ENCODE measurements at places on chromosomes 11 and 22.

GRCh38 chr11:123246749-123247495, 51.9 kb upstream of the CLMP start:
- peak; percentile 35 for DNase-seq

- peak; percentile 9 for DNase-seq
These were observed 94.6 kb upstream of the OR9G4 start for GRCh38 chr11:56842814-56843794.

GRCh38 chr11:25350899-25351803, 854.3 kb downstream of the LUZP2 start:
- no peak for DNase-seq

DNA sequence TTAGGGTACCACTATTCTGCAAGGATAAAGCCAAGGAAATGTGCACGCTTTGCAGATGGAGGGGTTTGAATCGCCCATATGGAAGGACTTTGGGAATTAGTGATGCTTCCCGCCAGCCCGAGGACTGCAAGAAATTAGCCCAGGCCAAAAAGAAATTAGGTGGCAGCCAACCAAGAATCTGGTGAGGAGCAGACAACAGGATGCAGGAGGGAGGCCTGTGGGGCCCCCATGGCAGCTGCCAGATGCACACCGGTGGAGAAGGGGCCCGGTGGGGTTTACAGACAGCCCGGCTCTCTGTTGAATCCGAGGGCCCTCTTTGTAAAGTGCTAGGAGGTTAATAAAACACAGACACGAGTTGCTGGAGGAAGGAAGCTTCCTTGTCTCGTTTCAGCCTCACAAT, 73.5 kb downstream of the TIMP3 start:
- no peak for DNase-seq

DNA sequence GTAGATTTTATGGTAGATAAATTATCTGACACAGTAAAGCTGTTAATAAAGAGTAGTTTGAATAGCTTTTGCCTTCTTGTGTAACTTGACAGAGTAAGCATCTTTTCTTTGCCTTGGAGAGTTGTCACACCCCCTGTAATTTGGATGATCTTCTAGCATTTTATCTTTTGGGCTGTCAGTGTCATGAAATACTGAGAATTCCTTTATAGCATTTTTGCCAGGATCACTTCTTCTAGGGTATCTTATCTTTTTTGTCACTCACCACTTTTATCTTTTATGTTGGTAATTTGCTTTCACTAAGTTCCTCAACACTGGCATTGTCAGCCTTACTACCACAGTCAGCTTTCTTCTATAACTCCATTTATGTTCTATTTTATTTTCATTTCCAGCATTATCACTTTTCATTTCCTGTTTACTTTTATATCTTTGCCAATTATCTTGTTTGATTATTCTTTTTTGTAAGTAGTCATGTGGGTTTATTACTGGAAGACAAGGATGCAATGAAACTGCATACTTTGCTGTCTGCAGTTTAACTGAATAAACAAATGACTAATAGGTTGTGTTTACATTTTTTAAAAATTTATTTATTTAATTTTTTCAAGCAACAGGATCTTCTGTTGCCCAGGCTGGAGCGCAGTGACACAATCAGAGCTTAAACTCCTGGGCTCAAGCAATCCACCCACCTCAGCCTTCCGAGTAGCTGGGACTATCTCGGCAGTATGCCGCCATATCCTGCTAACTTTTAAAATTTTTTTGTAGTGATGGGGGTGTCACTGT, 28.1 kb upstream of the ACAT1 start:
- no peak for DNase-seq

- DNase-seq, result no peak
These were observed 52.3 kb downstream of the SHISAL1 start for GRCh38 chr22:44260216-44261035.

GRCh38 chr11:61611309-61611708, 30.4 kb upstream of the SYT7 start:
- no peak for DNase-seq

DNA sequence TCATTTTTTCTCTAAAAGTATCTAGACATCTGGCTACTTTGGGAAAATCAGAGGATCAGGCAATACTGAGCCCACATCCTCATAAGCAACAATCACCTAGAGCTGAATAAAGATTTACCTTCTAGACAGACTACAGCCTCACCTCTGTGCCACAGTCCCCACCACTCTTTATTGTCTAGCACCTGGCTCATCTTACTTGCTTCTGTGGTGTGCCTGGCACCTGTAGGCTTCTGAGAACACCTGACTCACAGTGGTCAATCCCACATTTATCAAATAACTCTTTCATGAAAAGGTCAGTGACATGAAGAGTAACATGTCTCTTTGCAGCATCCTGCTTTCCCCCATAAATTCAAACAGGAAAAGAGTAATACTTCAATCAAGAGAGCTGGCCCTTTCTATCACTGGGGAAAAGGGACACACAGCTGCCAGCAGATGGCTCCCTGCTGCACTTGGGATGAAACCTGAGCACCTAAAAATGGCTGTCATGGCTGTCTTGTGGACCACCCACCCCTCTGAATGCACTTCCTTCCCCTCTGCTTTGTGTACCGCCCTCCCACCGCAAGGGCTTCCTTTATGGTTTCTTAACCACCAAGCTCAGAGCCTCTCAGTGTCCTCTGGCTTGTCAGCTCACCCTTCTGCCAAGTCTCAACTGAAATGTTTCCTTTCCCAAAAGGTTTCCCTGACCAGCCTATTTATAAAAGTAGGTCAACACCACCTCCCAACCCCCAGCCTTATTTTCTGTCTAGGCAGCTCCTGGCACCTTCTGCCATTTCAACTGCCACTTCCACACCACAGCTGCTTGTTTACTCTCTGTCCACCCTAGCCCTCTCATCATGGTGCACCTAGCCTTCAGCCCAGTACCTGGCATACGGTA, 9.3 kb downstream of the TFIP11 start:
- DNase-seq, result no peak

DNA sequence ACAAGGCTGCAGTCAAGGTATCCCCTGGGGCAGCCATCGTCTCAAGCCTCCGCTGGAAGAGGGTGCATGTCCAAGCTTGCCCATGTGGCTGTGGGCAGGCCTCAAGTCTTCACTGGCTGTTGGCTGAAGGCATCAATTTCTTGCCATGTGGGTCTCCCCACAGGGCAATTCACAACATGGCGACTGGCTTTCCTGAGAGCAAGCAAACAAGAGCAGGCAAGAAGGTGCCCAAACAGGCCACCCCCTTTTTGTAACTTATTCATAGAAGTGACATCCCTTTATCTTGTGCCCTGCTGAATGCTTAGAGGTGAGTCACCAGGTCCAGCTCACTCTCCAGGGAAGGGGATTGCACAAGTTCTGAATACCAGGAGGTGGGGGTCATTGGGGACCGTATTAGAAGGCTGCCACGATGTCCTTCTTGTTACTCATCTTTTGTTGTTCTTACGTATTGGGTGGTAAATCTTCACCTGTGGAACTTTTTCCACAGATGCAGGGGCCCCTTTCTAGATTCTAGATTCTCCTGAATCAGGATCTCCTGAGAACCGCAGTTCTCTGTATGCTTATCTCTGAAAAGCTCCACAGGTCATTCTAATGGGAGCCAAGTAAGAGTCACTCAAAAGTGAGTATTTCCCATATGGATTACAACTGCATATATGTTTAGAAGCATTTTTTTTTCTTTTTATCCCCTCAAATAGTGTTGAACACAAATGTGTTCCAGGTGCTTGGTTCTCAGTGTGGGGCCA, 44.2 kb upstream of the MICAL2 start:
- peak; percentile 96 for DNase-seq

DNA sequence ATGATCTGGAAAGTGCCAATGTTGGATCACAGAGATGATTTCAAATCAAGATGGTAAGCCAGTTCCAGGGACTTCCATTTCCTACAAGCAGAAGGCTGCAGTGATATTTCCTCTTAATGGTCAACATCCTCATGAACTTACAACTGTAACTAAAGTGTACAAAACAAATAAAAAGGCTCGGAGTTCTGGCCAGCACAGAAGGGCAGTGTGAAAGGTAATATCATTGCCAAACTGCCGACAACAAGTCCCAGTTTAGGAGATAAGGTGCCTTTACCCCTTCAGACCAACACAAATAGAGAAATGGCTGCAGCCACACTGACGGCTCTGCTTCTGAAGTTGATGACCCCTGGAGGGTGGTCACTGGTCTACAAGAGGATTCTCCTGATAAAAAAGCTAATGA, 91.1 kb downstream of the ETS1 start:
- no peak for DNase-seq

DNA sequence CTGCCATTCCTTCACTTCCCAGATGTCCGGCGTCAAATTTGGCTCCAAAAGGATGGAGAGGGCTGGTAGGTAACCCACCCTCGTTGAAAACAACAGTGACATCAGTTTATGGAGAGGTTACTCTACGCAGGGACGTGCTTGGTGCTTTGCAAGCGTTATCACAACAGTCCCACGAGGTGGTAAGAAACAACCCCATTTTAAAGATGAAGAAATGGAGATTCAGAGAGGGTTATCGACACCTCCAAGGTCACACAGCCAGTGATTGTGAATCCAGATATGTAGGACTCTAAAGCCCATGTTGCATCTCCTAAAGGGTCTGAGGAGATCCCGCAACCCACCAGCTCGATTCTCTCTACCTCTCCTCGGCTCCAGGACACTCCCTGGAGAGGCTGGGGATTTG, 773 bp downstream of the MIAT start:
- DNase-seq, result no peak

DNA sequence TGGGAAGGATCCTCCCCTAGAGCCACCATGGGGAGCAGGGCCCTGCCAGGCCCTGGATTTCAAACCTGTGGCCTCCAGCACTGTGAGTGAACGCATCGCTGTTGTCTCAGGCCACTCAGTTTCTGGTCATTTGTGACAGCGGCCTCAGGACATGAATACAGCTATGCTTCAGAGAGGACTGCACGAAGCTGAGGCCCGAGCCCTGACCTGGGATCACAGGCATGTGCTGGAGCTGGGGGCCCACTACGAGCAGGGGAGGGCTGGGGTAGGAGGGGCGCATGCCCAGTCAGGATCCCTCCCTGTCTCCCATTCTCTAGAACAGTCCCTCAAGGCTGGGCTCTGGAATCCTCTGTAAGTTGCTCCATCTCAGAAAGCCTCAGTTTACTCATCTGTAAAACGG, 242.1 kb downstream of the CTTN start:
- DNase-seq, result no peak

DNA sequence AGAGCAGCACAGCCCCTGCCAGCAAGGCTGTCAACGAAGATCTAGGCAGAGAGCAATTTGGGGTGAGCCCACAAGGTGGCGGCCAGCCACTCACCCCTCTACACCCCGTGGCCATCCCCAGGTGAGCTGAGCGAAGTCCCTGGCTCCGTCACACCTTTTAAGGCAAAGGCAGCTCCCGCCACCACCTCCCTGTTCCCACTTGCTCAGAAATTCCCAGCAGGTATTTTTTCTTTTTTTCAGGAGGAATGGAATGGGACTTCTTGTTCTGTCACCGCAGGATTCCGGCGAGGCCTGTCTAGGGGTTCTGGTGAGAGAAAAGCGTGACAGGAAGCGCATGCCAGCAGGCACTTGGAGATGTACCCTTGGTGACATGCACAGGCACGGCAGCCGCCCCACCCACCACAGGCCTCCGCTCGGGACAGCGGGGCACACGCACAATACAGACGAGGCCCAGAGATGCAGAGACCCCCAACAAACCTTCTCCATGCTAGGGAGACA, 10.0 kb downstream of the RPL3 start:
- DNase-seq, result no peak

DNA sequence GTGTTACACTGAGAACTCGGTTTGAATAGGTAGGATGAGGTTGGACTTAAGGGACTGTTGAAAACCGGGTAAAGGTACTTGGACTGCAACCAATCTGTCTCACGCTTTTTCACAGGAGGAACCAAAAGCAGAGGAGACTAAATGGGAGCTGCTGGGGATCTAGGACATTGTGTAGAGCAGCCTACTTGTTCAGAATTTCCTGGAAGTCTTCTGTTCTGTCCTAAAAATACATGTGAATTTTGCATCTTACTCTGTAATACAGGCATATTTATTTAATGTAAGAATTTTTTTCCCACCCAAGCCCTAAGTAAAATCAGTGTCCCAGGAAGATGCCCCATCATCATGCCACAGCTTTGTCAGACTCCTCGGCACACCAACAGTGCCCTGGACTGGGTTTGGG, 52.1 kb upstream of the TBCEL start:
- no peak for DNase-seq

DNA sequence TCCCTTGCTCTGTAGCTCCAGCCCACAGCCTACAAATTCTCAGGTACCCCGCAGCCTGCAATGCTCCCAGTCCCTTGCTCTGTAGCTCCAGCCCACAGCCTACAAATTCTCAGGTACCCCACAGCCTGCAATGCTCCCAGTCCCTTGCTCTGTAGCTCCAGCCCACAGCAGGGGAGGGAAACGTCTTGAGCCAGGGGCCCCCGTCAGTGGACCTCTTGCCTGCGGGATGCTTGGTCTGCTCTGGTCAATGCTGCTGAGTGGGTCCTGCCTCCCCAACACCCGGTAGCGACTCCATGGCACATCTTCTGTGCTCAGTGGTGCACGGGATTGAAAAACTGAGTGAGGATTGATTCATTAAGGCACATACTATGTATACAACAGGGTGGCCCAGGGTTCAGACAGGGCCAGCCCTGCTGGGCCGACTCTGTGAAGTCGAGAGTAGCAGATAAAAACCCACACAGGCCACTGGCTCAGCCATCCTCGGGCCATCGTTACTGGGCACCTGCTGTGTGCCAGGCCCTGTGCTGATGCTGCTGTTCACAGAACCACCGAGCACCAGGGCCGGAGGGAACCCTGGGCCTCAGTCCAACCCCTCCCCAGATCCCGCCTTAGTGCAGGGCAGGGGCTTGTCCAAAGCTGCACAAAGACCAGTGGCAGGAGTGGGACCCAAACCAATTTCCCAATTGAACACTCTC, 69.7 kb downstream of the MYO7A start:
- no peak for DNase-seq

GRCh38 chr11:123122341-123122740, 60.4 kb upstream of the HSPA8 start:
- DNase-seq, result no peak

GRCh38 chr22:37313376-37314314, 31.3 kb downstream of the CYTH4 start:
- no peak for DNase-seq

- DNase-seq, result no peak
These were observed 54.4 kb downstream of the TMEM135 start for GRCh38 chr11:87092159-87092558.

GRCh38 chr11:66347425-66348276, at the start of gene B4GAT1:
Gene B4GAT1 (minus strand): TSS chr11:66347629. CDS start chr11:66347545, 84 bp downstream.
- DNase-seq, result peak; percentile 91

DNA sequence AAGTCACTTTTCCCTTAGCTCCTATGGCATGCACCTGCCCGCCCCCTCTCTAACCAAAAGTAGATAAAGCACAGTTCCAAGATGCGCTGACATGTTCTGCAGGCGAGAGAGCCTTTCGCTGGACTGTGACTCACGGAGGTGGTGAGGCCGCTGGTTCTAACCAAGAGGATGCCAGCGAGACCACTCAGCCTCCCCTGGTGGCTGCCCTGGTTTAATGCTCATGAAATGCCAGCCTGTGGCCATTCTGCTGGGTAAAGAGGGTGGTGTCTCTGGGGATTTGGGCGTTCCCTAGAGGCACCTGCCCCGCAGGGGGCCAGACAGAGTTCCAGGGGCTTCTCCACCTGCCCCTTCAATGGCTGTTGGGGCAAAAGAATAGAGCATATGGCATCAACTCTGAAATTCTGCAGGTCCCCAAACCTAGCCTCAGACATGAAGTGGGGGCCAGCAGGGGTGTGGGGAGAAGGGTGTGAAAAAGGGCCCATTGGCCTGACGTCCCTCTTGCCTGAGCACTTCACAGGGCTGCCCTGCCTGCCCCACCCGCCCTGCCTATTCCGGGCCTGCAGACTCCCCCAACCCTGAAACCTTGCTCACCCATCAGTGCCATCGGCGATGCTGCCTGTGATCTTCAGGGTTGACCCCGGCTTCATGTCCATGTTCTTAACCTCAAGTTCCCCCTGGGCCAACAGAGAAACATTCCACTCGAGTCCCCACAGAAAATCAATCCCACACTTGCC, 8.5 kb downstream of the LGALS2 start:
- DNase-seq, result no peak
